ENCODE measurements at places on chromosomes 2 and 18. TPM values are rescaled to one million over a fixed set of nuclear protein-coding genes. Genes with fewer than 3 reads are reported as not detected.
A peak's percentile ranks its signal among the peaks of the same experiment; 100 is the strongest.

DNA sequence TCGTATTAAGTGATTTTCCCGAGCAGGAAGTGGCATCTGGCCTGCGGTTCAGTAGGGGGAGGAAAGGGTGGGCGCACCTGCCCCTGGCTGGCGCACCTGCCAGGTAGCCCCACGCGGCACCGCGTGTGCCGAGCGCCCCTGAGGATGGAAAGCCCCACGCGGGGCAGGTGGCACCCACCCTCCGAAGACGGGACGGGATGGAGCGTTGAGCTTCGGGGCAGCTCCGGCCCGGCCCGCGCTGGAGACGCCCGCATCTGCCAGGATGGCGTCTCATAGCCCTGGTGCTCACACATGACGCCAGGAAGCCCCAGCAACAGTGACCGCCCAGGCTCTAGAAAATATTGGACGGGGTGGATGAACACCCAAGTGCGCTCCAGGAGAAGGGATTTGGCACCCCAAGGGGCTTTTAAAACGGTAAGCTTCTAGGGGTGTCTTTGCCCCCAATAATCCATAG is 2.5 kb upstream of the NFATC1 start:
- no peak for DNase-seq
- no peak overlapping the region for H3K27ac ChIP-seq
- H3K4me1 ChIP-seq = peaks cover 17% of the 10 kb centered on the region
- peak overlapping the region; percentile 75 for H3K4me3 ChIP-seq

Gene HOXD9
- total RNA-seq = not detected

Gene REG3A
- not detected for total RNA-seq

DNA sequence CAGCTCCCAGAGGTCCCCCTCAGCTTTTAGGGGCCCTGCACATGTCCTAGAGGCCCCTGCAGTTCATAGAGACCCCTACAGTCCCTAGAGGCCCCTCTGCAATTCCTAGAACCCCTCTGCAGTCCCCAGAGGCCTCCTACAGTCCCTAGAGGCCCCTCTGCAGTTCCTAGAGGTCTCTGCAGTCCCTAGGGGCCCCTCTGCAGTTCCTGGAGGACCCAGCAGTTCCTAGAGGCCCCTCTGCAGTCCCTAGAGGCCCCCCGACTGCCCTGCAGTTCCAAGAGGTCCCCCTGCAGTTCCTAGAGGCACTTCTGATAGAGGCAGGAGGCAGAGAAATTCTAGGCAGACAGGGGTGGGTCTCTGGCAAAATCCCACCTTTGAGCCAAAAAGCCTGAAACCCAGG is 35.4 kb downstream of the MC2R start:
- no peaks in the 10 kb centered on the region for H3K4me1 ChIP-seq
- peaks cover 11% of the 10 kb centered on the region for H3K27me3 ChIP-seq

GRCh38 chr2:192208848-192209247 is 14.1 kb upstream of the TMEFF2 start:
- DNase-seq = no peak
- H3K27me3 ChIP-seq = peaks cover 8% of the 10 kb centered on the region
- H3K4me3 ChIP-seq = no peak overlapping the region
- no peak overlapping the region for H3K27ac ChIP-seq

DNA sequence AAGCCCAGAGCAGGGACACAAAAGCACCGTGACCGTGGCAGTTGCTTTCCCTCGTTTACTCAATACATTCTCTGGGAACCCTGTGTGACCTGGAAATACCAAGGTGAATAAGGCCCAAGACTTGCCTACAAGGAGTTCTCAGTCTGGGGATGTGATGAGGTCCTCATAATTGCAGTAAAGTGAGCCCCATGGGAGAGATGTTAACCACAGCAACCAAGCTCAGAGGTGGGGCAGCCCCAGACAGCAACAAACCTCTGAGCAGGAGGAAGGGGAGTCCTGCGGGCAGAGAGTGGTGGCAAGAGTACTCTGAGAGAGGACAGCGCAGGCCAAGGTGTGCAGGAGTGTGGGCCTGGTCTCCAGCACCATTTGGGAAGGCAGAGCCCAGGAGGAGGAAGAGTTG is 91.6 kb downstream of the TTC32 start:
- H3K27me3 ChIP-seq = peaks cover 4% of the 10 kb centered on the region
- H3K4me1 ChIP-seq = no peaks in the 10 kb centered on the region
- H3K36me3 ChIP-seq = no peaks in the 10 kb centered on the region
- H3K27ac ChIP-seq = no peak overlapping the region

Gene RAB6C
- total RNA-seq = not detected

DNA sequence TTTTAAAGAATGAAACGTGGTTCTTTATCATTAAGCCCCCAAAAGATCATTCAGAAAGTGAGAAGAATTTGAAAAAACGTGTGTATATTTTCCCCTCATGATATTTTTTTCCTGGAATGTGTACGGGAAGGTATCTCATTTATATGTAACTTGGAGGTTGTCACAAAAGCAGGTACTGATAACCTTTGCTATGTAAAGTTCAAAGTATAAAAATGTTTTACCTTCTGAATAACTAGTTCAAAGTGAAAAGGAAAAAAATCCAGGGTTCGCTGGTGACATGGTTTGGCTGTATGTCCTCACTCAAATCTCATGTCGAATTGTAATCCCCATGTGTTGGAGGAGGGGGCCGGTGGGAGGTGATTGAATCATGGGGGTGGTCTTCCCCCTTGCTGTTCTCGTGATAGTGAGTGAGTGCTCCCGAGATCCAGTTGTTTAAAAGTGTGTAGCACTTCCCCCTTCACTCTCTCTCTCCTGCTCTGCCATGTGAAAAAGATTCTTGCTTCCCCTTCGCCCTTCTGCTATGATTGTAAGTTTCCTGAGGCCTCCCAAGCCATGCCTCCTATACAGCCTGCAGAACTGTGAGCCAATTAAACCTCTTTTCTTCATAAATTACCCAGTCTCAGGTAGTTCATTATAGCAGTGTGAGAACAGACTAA is 144.2 kb downstream of the DCDC2C start:
- H3K4me1 ChIP-seq = no peaks in the 10 kb centered on the region
- no peak for DNase-seq
- no peaks in the 10 kb centered on the region for H3K27me3 ChIP-seq
- no peak overlapping the region for H3K27ac ChIP-seq

DNA sequence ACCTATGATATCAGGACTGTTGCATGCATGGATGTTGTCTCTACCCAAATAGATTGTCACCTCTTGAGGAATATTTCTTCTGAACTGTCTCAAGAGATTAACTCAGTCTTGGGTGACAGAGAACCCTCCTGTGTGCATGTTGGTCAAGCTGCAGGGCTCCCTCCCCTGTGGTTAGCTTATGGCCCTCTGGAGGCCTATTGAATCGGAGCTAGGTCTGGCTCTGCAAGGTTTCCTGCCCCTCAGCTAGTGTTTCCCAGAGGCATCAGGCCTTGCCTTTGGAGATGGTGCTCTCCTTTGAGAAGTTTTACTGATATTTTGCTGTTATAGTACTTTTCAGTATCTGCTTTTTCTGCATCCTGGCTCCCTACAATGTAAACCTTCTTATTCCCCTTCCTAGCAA is 769.2 kb upstream of the FAM98A start:
- H3K4me1 ChIP-seq = no peaks in the 10 kb centered on the region
- no peaks in the 10 kb centered on the region for H3K36me3 ChIP-seq
- DNase-seq = no peak
- H3K4me3 ChIP-seq = no peak overlapping the region
- no peaks in the 10 kb centered on the region for H3K27me3 ChIP-seq

GRCh38 chr2:236795169-236795860 is 225.7 kb downstream of the ACKR3 start:
- H3K27me3 ChIP-seq = no peaks in the 10 kb centered on the region
- no peak overlapping the region for H3K4me3 ChIP-seq
- no peak overlapping the region for H3K27ac ChIP-seq
- DNase-seq = no peak

Gene SCYGR4
- not detected for total RNA-seq

DNA sequence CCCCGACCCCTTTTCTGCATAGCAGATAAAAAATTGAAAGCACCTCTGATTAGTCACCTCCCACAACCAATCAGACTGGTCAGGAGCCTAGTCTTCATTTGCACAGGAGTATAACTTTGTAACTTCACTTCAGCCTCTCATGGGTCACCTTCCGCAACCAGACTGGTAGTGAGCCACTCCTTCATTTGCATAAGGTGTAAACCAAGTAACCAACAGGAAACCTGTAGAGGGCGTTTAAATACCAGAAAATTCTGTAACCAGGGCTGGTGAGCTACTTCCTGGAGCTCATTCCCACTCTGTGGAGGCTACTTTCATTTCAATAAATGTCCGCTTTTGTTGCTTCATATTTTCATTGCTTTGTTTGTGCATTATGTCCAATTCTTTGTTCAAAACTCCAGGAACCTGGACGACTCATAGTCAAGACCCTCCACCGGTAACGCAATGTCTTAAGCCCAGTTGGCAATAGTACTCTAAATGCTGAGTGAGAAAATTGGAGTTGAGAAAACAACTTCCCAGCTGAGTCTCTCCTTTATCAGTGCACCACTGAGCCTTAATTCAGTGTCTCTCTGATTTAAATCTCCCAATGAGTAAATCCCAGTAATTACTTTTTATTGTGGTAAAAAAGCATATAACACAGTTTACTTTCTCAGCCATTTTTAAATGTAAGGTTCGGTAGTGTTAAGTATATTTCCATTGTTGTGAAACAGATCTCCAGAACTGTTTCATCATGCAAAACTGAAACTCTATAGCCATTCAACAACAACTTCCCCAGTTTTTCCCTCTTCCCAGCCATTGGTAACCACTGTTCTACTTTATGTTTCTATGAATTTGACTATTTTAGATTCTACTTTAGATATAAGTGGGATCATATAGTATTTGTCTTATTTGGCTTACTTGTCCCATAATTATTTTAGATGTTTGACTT is 392.7 kb upstream of the SLC8A1 start:
- H3K27me3 ChIP-seq = no peaks in the 10 kb centered on the region
- H3K4me3 ChIP-seq = no peak overlapping the region
- no peaks in the 10 kb centered on the region for H3K4me1 ChIP-seq

- H3K27ac ChIP-seq = no peak overlapping the region
- no peaks in the 10 kb centered on the region for H3K36me3 ChIP-seq
Measured at GRCh38 chr2:54806975-54807374, 83.5 kb downstream of the EML6 start.

- H3K4me1 ChIP-seq = peaks cover 11% of the 10 kb centered on the region
- no peaks in the 10 kb centered on the region for H3K27me3 ChIP-seq
- peaks cover 79% of the 10 kb centered on the region for H3K36me3 ChIP-seq
- peak overlapping the region; percentile 12 for H3K27ac ChIP-seq
- no peak for DNase-seq
Measured at GRCh38 chr2:46955764-46956163, 40.2 kb upstream of the MCFD2 start.

- H3K36me3 ChIP-seq = no peaks in the 10 kb centered on the region
- no peak overlapping the region for H3K27ac ChIP-seq
- H3K27me3 ChIP-seq = no peaks in the 10 kb centered on the region
- no peaks in the 10 kb centered on the region for H3K4me1 ChIP-seq
- H3K4me3 ChIP-seq = no peak overlapping the region
Measured at GRCh38 chr18:30862900-30863299, 179.6 kb downstream of the DSC3 start.

Gene HPCAL1
- 70.0 TPM for total RNA-seq

DNA sequence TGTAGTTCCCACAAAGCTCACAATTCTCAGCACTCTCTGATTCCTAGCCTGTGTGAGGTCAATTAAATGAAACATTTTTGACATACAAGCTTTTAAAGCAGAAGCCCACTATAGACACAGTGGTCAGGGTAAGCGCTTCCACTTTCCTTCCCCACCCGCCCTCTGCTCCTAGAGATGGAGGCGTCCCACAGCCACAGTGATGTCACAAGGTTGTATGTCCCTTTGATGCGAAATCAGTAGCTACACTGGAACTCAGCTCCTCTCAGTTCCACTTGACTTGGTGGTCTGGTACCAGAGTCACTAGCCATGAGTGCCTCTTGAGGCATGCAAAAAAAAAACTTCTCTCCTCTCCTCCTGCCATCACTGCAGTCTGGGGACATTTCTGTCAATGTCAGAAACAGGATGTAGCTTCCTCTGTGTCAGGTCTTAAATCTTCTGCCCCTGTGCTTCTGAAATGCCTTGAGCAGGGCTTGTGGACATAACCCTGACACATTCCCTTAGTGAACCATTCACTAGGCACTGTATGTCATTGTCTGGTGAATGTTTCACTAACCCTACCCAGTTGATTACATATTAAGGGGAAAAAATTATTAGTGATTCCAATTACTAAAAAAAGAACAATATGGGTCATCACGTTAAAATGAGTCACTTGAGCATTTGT is 7.8 kb downstream of the SULT1C4 start:
- H3K36me3 ChIP-seq = no peaks in the 10 kb centered on the region
- H3K27me3 ChIP-seq = peaks cover 7% of the 10 kb centered on the region
- no peaks in the 10 kb centered on the region for H3K4me1 ChIP-seq

GRCh38 chr2:173571021-173571821 is 216.5 kb downstream of the CDCA7 start:
- DNase-seq = no peak
- H3K27me3 ChIP-seq = peaks cover 20% of the 10 kb centered on the region
- H3K4me1 ChIP-seq = no peaks in the 10 kb centered on the region
- H3K36me3 ChIP-seq = no peaks in the 10 kb centered on the region
- no peak overlapping the region for H3K27ac ChIP-seq

DNA sequence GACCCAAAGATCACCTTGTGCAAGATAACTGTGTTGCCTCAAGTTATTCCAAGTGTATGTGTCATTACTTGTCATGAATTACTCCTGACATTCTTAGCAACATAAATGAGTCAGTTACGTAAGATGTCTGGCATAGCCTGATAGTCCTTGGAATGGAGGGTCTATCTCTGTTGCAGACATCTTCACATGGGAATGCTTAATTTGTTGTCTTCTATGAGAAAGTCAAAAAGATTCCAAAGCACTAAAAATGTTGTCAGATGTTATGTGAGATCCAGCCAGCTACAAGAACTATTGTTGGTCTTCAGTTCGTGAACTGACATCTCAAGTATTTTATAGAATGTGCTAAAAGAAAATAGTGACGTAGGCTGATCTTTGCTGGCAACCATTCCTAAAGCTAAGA is 178.2 kb upstream of the RASGRP3 start:
- H3K4me1 ChIP-seq = no peaks in the 10 kb centered on the region
- no peak overlapping the region for H3K4me3 ChIP-seq
- H3K27me3 ChIP-seq = peaks cover 4% of the 10 kb centered on the region
- H3K27ac ChIP-seq = no peak overlapping the region

Gene PNKD
- 31.8 TPM for total RNA-seq

DNA sequence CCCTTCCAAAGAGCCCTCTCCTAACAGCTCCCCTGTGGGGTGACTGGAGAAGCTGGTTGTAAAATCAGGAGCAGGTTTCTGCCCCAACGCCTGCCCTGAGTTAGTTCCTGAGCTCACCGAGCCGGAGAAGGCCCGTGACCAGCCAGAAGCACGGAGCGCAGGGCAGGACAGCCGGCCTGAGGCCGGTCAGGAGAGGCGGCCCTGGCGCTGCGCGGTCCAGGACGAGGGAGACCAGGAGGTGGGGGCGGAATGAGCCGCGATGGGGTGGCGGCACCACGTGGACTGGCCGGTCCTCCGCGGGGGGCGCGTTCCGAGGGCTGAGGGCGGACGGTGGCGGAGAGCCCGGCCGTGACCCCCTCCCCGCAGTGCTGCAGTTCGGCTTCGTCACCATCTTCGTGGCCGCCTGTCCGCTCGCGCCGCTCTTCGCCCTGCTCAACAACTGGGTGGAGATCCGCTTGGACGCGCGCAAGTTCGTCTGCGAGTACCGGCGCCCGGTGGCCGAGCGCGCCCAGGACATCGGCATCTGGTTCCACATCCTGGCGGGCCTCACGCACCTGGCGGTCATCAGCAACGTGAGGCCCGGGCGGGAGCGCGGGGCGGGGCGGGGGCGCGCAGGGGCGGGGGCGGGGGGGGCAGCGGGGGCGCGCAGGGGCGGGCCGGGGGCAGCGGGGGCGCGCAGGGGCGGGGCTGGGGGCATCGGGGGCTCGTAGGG is 29.0 kb downstream of the ANO7 start:
- peak overlapping the region; percentile 58 for H3K4me3 ChIP-seq
- H3K27ac ChIP-seq = no peak overlapping the region
- no peaks in the 10 kb centered on the region for H3K36me3 ChIP-seq
- DNase-seq = no peak

Gene ARHGAP15
- 167 TPM for total RNA-seq
